CD4-positive, alpha-beta T cell treated with Interferon gamma for 1 hour (primary cell): ENCODE measurements at places on chromosomes 5 and 9.

GRCh38 chr9:135051316-135052038, 36.0 kb upstream of the OLFM1 start:
- DNase-seq: no peak

GRCh38 chr5:7398596-7399280, 2.8 kb downstream of the ADCY2 start:
- no peak for DNase-seq

DNA sequence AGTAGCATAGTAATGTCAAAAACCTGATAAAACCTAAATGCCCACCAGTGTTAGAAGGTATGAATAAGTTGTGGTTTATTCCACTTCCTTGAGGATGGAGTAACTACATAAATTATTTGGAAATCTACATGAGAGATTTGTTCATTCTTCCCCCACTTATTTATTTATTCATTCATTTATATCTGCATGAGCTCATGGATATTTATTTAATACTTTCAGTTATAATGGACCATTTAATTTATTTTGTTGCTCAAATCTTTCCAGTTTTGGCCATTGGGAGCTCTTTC, 223.8 kb upstream of the S1PR3 start:
- no peak for DNase-seq

DNA sequence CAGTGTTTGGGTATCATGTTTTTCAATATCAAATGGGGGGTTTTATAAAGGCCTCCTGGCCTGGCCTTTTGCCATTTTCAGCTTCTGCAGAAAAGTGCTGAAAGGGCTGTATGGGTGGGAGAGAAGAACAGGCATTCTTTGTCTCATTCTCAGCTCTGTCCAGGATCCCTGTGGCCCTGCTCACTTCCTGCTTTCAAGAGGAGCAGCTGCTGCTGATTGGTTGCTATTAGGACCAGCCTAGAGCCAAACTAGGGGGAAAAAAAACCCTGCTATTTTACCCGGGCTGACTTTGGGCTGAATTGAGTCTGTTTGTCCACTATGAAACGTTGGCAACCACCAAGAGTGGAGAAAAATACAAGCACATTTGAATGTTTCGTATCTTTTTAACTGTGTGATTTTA, 117.1 kb downstream of the CMYA5 start:
- DNase-seq: no peak
